ENCODE measurements at places on chromosomes 5 and 9. TPM values are rescaled to one million over a fixed set of nuclear protein-coding genes. Genes with fewer than 3 reads are reported as not detected.

NR6A1 gene
- total RNA-seq: 0.10 TPM

NKD2 gene
- 1.8 TPM for total RNA-seq

CMYA5 gene
- total RNA-seq: 0.29 TPM

FST gene
- total RNA-seq: not detected

BAG1 gene
- 72.2 TPM for total RNA-seq

MEF2C gene
- 0.17 TPM for total RNA-seq

SLC45A2 gene
- total RNA-seq: not detected

ANGPTL2 gene
- not detected for total RNA-seq

NUTM2F gene
- not detected for total RNA-seq

GABBR2 gene
- total RNA-seq: not detected

ST8SIA4 gene
- total RNA-seq: 35.5 TPM

LMX1B gene
- total RNA-seq: not detected

LCP2 gene
- total RNA-seq: 309 TPM

HAVCR2 gene
- 34.7 TPM for total RNA-seq
